ENCODE measurements at places on chromosomes 3 and 15.

- DNase-seq, result no peak
These were observed 3.1 kb upstream of the GATA2 start for GRCh38 chr3:128496019-128496601.

DNA sequence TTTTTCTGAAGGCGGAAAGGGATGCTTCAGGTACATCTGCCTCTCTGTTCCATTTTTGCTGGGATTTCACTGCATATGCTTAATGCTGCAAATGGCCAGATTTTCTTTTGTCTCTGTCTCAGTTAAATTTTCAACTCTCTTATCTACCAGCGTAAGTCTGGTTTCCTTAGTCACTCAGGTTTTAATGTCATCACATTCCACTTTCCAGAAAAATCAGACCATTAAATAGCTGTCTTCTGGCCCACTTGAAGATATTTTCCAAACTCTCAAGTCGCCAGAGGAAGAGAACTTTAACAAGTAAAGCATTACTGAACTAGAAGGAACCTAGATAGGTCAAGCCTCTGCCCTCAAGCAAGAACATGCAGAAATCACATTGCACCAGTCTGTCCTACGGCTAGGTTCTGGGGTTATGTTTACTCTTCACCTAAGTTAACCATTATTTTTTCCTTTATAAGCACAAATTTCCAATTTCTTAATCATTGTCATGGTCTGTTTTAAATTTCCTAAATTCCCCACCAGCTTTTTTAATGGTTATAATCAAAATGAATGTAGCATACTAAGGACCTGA, 26.5 kb downstream of the AVEN start:
- DNase-seq, result no peak

DNA sequence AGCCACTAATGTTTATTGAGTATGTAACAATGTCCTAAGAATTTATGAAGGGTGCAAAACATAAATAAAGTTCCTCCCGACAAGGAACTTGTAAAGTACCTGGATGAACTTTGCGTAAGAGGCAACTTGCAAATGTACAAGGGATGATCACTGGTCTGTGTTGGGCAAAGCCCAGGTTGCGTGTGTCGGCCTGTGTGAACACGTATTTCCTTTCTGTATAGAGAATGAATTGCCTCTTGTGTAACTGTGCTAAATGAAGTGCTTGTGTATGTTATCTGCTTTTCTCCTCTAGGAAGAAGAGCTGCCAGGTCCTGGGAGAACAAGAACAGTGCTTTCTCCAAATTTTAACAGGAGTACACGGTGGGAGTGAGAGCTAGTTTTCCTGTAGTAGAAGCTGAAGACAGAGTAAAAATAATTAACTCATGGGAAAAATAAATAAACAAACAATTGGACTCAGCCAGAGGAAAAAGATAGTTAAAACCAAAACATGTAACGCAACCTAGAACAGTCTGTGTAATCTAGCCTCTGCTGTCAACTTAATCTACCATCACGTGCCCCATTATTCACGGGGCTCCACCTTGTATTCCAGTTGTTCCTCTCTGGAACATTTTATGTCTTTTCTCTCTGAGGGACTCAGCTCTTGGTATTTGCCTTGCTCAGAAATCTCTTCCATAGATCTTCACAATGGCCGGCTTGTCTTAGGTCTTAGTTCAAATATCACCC, 83.7 kb upstream of the RASGRP1 start:
- no peak for DNase-seq

DNA sequence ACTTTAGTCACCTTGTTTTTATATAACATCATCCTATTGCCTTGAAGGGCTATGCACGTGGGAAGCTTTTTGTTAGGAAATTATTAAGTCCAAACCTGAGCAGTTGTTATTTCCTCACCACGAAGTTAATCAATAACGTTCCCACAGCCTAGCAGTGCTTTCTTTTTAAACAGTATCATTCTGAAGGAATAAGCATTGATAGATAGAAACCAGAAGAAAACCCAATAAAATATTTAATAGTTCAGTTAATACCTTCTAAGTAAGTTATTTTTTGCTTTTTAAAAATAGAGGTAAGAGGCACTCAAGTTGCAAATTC, 149.3 kb downstream of the KCNMB2 start:
- no peak for DNase-seq

- DNase-seq, result no peak
These were observed 8.2 kb downstream of the ANKUB1 start for GRCh38 chr3:149784064-149784704.

- no peak for DNase-seq
These were observed 12.8 kb downstream of the SYNM start for GRCh38 chr15:99117563-99118257.

DNA sequence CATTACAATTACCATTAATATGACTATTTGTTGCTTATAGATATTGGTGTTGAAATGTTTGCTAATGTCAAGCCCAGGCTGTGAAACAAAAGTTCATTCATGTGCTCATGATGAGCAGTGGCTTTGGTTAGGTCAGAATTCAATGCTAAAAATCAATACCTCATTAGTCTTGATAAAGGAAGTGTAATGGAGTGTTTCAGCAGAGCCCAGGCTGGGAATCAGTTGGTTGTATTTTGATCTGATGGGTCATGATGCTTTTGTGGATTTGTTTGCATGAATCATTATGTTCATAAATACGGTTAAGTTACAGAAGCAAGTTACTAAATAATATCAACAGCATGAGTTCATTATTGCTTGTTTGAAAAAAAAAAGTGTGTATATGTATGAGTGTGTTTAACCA, 13.6 kb upstream of the ZNF774 start:
- no peak for DNase-seq

DNA sequence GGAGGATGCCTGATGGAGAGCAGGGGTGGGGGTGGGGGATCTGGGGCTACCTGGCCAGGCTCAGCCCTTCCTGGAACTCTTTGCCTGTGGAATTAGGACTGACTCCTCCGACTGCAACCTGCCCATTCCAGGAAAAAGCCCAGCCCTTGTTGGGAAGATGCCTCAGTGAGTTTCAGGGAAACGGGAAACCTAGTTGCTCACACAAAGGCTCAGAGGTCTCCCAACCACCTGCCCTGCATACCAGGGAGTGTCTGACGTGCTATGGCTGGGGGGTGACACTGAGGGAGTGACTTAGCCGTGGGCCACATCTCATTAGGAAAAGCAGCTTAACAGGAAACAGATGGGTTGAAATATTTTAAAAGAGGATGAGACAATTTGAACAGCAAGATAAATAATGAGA, 27.9 kb downstream of the CYP8B1 start:
- DNase-seq, result no peak

DNA sequence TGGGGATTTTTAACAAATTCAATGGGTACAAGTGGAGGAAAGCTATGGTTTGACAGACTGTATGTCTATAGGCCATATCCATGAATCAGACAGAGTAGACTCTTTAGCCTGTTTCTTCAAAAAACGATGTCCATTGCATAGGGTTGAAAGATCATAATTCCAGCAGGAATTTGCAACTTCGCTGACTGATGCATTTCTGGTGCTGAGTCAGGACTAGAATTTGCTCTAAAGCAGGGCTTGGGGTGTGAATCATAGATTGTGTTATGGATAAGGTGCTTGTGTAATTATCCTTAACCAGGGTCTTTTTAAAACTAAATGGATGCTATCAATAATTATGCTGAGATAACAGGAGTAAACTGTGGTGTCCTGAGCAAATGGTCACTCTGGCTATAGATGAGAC, 200.4 kb upstream of the TBC1D5 start:
- DNase-seq, result no peak

DNA sequence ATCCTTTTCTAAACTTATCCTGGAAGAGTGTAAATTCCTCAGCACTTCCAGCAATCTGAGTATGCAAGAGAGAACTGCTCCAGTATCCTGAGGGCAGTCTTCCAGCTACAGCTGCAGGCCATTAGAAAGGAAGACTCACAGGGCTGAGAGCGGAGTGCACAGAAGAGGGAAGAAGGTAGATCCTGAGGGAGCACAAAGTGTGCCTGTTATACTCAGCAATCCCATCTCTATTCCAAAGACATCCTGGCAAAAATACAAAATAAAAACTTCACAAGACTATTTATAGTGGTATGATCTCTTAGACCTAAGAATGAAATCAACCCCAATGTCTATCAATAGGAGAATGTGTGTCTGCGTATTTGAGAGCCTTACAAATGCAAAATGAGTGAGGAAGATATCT, 292.0 kb downstream of the ZIC1 start:
- no peak for DNase-seq

GRCh38 chr3:7973006-7973405, 528.6 kb upstream of the LMCD1 start:
- no peak for DNase-seq

DNA sequence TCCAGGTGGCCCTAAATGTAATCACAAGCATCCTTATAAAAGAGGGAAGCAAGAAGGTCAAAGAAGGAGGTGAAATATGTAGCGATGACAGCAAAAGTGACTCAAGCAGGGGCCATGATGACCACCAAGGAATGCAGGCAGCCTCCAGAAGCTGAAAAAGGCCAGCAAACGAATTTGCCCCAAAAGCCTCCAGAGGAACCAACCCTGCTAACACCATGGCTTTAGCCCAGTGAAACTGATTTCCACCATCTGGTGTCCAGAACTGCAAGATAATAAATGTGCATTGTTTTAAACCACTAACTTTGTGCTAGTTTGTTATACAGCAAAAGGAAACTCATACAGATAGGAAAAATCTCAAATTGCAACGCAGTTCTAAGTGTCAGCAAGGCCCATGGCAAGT, 23.0 kb upstream of the RBSN start:
- no peak for DNase-seq

- no peak for DNase-seq
These were observed 59.7 kb upstream of the MAGI1 start for GRCh38 chr3:66098436-66098835.

GRCh38 chr3:132573797-132574211, 23.3 kb upstream of the ACKR4 start:
- no peak for DNase-seq

DNA sequence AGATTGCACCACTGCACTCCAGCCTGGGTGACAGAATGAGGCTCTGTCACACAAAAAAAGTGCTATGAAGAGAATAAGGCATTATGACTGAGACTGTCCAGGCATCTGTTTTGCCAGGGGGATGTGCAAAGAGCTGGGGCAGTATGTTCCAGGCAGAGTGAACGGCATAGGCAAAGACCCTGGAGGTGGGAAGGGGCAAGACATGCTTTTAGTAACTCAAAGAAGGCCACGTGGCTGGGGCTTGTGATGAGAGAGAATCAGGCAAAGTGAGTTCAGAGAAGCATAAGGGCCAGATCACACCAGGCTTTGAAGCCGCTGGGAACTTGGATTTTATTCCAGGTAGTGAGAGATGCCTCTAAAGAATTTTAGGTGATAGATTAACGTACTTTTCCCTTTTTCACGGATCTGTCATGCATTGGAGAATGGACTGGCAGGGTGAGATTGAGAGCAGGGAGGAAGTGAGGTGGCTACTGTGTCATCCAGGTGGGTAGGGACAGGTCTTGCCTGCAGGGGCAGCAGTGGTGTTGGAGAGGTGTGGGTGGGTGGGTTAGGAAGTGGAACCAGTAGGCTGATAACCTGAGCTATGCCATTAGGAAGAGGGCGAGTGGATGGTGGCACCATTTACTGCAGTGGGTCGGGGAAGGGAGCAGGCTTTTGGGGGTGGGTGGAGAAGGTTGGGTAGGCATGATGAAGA, 31.7 kb downstream of the ATP2B2 start:
- DNase-seq, result no peak

DNA sequence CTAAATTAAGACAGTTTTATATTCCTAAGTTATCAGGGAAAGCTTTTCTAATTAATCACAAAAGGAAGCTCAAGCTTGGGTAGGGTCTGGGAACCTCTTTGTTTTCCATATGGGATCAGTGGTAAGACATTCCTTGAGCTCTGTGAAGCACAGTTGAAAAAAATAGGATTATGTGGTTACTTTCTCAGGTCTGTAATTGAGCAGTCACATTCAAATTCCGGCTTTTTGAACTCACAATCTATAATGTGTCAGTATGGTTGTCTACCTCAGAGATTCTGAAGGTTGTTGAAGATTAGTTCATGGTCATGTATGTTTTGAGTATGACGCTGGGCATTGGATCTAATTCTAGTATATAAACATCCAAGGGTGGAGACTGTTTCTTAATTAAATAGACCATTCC, 364.5 kb downstream of the LPP start:
- DNase-seq, result no peak

DNA sequence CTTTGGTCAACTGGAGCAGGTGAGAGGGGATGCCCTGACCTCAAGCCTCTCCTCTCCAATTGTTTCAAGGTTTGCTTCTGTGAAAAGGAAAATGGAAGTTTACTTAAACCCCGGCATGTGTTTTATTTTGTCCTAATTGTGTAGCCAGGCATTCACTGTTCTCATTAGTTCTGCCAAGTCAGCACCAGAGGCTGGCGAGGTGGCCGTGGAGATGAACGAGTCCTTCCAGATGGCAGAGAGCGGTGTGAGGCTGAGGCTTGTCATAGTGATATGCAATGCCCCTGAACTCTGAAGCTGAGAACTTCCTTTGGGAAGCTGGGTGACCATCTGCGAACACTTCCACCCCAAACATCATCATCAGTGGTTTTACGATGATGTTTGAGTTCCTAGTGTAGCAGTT, 199.6 kb downstream of the TJP1 start:
- no peak for DNase-seq

GRCh38 chr3:183933160-183933559, 48.5 kb upstream of the PARL start:
- DNase-seq, result no peak

DNA sequence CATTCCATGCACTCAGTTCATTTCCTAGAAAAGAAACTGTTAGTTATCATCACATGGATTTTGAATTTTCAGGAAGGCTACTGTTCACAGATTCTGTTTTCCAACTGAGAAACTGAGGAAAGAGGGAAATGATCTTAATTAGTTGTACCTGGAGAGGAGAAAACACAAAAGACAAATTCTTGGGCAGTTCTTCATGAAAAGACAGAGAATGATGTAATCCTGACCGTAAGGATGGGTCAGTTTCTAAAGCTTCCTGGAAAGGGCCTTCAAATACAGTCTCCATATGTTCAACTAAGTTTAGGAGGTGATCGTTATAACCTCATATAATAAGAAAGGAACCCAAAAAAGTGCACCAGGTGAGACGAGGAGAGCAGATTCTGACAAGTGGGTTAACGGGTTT, 44.6 kb downstream of the CA12 start:
- no peak for DNase-seq

DNA sequence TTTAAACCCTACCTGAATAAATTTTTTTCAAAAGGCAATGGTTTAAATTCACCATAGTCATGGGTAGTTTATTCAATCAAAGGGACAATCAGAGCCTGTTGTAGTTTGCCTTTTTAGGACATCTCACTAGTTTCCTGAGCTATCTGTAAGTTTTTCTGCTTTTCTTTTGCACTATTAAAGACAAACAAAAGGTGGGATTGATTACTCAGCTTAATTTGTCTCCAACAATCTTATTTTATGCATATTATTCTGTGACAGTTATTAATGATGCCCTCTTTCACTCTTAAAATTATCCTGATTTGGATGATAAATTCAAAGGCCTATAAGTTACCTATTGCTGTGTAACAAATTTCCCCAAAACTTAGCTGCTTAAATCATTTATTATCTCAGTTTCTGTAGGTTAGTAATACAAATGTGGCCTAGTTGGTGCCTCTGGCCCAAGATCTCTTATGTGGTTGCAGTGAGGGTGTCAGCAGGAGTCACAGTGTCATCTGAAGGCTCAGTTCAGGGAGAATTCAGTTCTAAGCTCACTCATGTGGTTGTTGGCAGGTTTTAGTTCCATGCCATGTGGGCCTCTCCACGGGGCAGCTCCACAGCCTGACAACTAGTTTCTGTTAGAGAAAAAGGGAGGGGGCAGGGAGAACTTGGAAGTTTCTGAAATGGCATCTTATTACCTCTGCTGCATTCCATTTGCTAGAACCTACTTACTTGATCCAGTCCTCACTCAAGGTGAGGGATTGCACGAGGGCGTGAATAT, 16.0 kb downstream of the ARMC8 start:
- no peak for DNase-seq

- no peak for DNase-seq
These were observed 74.5 kb downstream of the LSM3 start for GRCh38 chr3:14253022-14253706.
